Melanocyte of skin (primary cell): ENCODE measurements at places on chromosomes 3 and 15. TPM values are rescaled to one million over a fixed set of nuclear protein-coding genes. Genes with fewer than 3 reads are reported as not detected.

TASOR gene
- total RNA-seq = 43.0 and 61.4 TPM in 2 replicates

NPAP1 gene
- not detected in 2 replicates for total RNA-seq

CSPG5 gene
- total RNA-seq = 0.33 and 0.46 TPM in 2 replicates

CACNA2D2 gene
- total RNA-seq = under 0.01 TPM in 1 of 2 replicates, not detected in the other

SLC28A2 gene
- total RNA-seq = not detected in 2 replicates

TARS3 gene
- total RNA-seq = 7.0 and 8.2 TPM in 2 replicates

IGDCC3 gene
- 0.36 TPM in 1 of 2 replicates, not detected in the other for total RNA-seq

OR4F6 gene
- not detected in 2 replicates for total RNA-seq
